ENCODE measurements at places on chromosomes 5 and 9.

- DNase-seq, result no peak
Measured at GRCh38 chr9:98989036-98990000, 45.6 kb downstream of the COL15A1 start.

GRCh38 chr9:135502873-135503321 lies 2.4 kb downstream of the MRPS2 start:
- no peak for DNase-seq

DNA sequence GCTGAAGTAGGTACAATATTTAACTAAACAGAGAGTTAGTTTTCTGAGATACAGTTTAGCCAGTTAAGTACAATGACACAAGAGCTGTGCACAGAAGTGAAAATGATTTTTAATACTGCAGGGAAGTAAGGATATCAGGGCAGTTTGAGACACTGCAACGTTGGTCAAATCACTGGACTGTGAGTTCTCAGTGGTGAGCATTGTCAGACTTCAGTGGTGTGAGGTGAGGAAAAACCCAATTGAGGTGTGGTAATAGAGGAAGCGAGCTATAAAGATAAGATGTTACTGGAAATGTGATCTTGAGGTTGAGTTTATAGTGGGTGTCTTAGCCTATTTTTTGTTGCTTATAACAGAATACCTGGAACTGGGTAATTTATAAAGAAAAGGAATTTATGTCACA lies 12.8 kb upstream of the FBXL7 start:
- DNase-seq, result no peak

DNA sequence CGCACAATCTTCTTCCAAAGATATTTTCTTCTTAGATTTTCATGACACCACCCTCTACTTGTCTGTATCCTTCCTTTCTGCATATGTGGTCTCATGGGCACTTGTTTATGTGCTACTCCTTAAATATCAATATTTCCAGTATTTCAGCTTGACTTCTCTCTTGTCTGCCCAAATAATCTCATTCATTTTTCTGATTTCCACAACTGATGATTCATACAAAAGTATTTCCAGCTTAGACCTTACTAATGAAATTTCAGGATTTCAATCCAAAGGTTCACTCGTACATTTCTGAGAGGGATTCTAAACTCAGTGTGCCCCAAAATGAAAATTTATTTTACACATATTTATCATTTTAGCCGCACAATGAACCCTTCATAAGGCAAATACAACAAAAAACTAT lies 928.9 kb upstream of the C9orf72 start:
- no peak for DNase-seq

- no peak for DNase-seq
Measured at GRCh38 chr5:138212828-138213160, 329 bp downstream of the CDC23 start.

- DNase-seq, result no peak
Measured at GRCh38 chr5:54313311-54314270, 3.2 kb upstream of the ARL15 start.

DNA sequence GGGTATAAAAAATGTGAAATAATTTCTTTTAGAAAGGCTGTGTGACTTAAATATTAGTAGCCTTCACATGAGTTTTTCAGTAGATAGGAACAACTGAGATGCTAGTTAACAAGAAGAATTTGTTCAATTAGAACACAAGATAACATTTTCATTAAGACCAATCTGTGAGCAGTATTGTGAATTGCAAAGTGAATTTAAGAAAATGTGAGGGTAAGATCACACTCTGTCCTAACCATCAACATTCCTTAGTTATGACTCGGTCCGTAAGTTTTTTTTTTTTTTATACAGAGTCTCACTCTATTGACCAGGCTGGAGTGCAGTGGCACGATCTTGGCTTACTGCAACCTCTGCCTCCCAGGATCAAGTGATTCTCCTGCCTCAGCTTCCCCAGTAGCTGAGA lies 180.2 kb upstream of the EGFLAM start:
- DNase-seq, result no peak

DNA sequence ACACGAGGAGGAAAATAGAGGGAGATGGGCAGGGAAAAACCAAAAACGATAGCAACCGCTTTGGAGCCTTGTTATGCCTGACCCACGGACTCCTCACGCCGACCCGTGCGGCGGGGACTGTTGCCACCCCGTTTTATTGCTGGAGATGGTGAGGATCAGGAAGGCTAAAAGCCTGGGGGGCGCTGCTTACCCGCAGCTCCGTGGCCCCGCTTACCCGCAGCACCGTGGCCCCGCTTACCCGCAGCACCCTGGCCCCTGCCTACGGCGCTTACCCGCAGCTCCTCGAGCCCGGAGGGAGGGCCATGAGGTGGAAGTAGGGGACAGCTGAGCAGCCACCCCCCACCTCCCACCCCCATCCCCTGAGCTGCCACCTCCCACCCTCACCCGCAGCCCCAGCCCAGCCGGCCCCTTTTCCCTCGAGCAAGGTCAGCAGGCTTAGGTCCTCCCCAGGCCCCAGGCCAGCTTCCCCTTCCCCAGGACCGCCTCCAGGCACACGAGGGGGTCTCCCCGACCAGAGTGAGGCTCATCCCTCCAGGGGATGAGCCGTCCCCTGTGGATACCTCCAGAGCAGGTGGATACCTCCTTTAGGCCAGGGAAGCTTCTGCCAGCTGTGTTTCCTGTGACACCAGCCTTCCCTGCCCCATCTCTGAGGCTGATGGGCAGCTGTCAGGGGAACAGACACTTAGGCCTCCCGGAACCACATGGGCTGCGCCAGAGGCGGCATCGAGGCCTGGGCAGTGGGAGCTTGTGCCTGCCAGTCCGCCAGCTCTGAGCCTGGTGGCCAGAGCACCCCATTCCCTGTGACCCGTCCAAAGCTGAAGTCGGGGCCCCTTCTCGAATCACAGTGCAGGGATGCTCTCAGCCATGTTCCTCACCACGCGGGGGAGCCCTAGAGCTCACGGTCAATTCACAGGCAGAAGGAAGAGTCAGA lies 92.3 kb downstream of the LMX1B start:
- DNase-seq, result no peak

GRCh38 chr5:36944607-36945225 lies 68.1 kb downstream of the NIPBL start:
- DNase-seq, result peak; percentile 34

DNA sequence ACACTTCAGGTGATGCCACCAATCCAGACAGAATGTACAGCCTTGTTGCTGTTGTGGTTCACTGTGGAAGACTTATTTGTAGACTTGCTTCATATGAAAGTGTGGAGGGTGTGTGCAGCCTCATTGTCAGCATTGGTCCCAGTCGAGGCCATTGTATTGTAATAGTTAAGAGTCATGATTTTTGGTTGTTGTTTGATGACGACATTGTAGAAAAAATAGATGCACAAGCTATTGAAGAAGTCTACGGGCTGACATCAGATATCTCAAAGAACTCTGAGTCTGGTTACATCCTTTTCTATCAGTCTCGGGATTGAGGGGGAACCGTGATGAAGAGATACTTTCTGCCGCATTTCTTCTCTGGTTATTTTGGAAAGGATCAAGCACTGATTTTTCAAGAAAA lies 56.4 kb upstream of the TLX3 start:
- no peak for DNase-seq

GRCh38 chr9:120344230-120344629 lies 235.7 kb downstream of the CDK5RAP2 start:
- DNase-seq, result no peak

Data from DMS 273 treated with DMSO at 0.1 percent for 48 hours (cell line).